Right renal cortex interstitium (tissue), 3 donors: ENCODE measurements at places on chromosomes 5 and 9. TPM values are rescaled to one million over a fixed set of nuclear protein-coding genes. Genes with fewer than 3 reads are reported as not detected.

The PCA3 gene
- polyA plus RNA-seq = 0.40 TPM

The AQP7 gene
- 17.5 TPM for polyA plus RNA-seq

The SLC22A4 gene
- 6.2 TPM for polyA plus RNA-seq

The LRRC19 gene
- polyA plus RNA-seq = 16.9 TPM

The NUDT12 gene
- polyA plus RNA-seq = 28.7 TPM

The SPACA9 gene
- polyA plus RNA-seq = 9.3 TPM

The KCNV2 gene
- polyA plus RNA-seq = not detected

The UAP1L1 gene
- 3.5 TPM for polyA plus RNA-seq

The FAM169A gene
- 20.3 TPM for polyA plus RNA-seq

The MEIKIN gene
- 0.19 TPM for polyA plus RNA-seq

The DNM1 gene
- polyA plus RNA-seq = 72.8 TPM

The PCDHAC1 gene
- 0.04 TPM for polyA plus RNA-seq

The PPWD1 gene
- 75.4 TPM for polyA plus RNA-seq

The SLC34A3 gene
- polyA plus RNA-seq = 2.8 TPM

DNA sequence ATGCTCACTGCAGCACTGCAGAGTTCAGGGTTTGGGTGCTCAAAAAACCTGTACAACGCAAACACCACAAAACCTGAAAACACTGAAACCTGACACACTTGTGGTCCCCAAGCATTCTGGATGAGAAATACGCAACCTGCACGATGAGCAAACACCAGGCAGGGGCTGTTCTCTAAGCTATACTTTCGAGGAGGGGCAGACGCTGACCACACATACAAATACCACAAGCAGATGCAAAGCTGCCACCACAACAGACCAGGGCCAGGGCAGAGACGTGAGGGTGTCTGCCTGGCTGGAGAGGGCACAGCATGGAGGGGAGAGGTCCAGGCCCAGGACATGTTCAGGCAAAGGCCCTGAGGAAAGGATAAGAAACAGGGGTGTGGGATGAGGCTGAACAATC, 23.0 kb downstream of the BARHL1 start:
- DNase-seq = no peak

DNA sequence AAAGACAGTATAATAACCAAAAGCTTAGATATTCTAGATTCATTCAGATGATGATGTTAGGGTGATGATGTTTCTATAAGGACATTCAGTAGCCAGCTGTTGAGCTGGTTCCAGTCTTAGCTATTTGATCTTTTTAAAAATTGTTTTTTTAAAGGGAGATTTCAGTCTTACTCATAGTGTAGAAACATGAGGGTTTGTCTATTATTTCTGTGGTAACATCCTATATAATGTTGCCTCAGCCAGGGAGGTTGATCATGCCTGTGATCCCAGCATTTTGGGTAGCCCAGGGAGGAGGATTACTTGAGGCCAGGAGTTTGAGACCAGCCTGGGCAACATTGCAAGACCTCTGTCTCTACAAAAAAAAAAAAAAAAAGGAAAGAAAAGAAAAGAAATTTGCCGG, 167.8 kb downstream of the DOCK2 start:
- DNase-seq = no peak

GRCh38 chr9:117678871-117679270, 25.3 kb upstream of the TLR4 start:
- no peak for DNase-seq

- DNase-seq = no peak
Measured at GRCh38 chr5:147339313-147339712, 104.5 kb downstream of the STK32A start.

DNA sequence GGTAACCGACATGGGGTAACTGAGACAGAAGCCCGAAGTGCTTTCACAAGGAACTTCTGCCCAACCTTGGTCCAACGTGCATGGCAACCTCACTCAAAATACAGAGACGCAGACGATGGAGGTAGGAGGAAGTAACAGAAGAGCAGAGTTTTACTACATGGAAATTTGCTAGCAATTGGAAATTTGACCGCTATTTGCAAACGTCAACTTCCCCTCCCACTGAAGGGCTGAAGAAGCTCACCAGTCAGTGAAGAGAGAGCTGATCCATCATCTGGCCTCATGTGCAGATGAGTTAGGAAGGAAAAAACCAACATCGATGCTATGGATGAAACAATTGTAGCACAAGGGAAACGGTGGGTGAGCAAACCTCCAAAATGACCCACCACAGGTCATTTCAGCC, 196.7 kb downstream of the RGS3 start:
- DNase-seq = no peak

DNA sequence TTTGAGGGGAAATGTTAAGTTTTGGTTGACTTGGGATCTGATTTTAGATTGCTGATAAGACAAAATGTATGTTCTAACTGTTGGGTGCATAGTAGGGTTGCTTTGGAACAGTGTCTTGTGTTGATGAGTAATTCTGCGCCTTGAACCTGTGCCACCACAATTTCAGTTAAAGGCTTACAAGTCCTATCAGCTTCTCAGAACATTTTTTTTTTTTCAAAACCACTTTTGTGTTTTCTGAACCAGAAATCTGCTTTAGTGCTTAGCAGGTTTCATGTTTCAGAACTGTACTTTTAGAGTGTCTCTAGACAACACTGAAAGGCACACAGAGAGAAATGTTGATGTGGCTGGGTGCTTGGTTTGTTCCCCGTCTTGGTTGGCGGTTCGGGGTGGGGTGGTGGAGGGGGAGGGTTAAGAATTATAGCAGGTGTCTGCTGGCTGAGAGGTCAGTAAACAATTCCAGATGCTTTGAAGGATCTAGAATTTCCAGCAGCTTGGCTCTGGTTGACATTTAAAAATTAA, 84.6 kb downstream of the ANKRD55 start:
- no peak for DNase-seq

GRCh38 chr5:178357121-178357521, 124.5 kb upstream of the PHYKPL start:
- DNase-seq = no peak

GRCh38 chr9:37508135-37508833, 22.5 kb downstream of the POLR1E start:
- no peak for DNase-seq

GRCh38 chr5:127912411-127912810, 171.2 kb upstream of the SLC12A2 start:
- DNase-seq = no peak

DNA sequence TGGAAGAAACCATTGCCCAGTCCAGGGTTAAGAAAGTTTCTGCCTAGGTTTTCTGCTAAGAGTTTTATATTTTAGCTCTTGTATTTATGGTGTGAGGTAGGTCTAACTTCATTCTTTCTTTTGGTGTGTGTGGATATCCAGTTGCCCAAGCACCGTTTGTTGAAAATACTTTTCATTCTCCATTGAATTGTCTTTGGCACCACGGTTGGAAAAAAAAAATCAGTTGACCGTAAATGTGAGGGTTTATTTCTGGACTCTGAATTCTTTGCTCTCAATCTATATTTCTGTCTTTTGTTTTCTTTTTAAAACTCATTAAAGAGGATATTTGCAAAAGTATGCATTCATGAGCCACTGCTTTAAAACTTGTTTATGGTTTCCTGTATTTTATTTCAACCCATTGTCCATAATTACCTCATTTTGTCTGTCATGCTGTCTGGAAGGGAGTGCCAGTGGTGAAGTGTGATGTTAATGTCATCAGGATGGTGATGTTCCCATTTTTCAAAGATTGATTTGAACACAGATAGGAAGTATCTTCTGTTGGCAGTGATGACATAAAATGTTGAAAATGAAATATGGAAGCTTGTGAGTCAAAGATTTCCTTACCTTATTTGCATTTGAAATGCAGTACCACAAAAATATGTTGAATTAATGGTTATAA, 33.9 kb downstream of the HABP4 start:
- no peak for DNase-seq
